ENCODE measurements at places on chromosomes 6 and 20.

DNA sequence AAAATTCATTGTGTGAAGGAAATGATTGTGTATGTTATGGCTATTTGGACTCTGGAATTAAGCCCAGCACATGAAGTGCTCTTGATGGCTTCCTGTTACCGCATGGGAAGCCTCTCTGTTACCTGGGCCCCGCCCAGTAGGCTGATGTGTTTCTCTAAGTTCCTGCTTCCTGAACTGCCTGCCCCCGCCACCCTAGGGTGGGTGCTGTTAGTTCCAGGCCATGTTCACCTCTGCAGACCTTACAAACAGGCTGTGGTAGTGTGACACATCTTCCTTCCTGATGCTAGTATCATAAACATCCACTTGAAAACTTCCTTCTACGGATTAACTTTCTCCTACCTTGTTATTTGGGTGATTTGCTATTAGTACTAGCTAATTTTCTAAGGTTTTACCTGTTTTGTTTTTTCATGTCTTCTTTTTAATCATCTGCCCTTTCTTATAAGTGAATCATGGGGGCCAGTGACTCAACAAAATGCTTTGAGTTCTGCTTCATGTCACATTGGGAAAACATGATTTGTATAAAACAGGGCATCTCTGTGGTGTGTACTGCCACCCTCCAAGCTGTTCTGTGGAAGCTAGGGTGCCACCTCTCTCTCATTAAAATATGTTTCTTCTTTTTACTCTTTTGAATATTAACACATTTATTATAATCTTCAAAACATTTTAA lies 40.6 kb downstream of the SH3BGRL2 start:
- DNase-seq = no peak

- DNase-seq = no peak
Measured at GRCh38 chr6:82022614-82023129, 224.9 kb downstream of the IBTK start.

- no peak for DNase-seq
Measured at GRCh38 chr20:9831032-9831431, 7.8 kb downstream of the PAK5 start.

- no peak for DNase-seq
Measured at GRCh38 chr6:125818225-125818657, 27.5 kb downstream of the NCOA7 start.

DNA sequence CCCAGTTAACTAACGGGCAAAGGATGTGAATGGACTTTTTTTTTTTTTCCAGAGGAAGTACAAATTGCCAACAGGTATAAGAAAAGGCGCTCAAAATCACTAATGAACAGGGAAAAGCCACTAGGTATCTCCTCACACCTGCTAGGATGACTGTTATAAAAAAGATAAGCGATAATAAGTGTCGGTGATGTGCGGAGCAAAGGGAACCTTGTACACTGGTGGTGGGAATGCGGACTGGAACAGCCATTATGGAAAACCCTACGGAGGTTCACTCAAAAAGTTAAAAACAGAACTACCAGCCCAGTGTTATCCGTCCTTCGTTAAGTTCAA lies 787 bp upstream of the RAB32 start:
- no peak for DNase-seq

DNA sequence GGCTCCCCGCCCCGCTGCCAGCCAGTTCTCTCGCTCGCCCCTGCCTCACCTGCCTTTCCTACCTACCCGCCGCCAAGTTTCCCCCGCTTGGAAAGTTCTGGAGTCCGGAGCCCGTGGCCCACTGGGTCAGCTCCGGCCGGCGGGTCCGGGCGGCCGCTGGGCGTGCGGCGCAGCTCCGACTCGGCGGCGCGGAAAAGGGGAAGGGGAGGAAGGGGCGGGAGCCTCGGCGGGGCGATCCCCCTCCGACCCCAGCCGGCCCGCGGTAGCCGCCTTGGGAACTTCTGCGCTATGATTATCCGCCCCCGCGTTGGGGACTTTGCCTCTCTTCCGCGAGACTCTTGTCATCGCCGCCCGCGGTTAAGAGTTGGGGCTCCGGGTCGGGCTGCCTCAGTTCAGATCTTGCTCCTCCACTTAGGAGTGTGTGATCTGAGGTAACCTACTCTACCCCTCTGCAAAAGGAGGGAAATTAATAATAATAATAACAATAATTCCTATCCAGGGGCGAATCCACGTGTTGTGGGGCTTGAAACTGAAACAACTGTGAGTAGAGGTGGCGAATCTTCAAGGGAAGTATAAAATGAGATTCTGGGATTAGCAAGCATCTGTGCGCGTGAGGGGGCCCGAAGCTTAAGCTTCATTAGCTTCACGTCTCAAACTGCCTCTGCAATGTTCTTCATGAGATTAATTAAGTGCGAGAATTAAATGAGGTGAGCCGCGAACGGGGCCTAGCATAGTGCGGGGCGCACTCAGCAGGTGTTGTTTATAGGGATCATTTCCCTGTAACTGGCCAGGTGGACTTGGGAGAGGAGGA lies 30.8 kb downstream of the SF3B5 start:
- no peak for DNase-seq

DNA sequence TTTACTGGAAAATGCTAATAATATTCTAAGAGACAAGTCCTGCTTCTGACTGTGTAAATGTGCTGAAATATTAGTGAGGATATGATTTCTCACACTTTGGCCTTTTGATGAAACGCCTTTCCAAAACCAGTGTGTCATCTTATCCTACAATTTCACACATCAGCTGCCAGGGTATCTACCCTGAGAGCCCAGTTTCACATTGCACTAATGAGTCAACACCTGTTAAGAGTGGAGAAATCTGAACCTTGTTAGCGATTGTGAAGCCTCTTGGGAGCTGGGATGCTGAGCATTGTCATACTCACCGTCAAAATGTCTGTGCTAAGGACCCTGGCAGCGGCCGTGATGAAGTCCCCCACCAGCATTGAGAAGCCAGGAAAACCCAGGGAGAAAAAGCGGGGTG lies 166.0 kb downstream of the RALGAPA2 start:
- DNase-seq = no peak

DNA sequence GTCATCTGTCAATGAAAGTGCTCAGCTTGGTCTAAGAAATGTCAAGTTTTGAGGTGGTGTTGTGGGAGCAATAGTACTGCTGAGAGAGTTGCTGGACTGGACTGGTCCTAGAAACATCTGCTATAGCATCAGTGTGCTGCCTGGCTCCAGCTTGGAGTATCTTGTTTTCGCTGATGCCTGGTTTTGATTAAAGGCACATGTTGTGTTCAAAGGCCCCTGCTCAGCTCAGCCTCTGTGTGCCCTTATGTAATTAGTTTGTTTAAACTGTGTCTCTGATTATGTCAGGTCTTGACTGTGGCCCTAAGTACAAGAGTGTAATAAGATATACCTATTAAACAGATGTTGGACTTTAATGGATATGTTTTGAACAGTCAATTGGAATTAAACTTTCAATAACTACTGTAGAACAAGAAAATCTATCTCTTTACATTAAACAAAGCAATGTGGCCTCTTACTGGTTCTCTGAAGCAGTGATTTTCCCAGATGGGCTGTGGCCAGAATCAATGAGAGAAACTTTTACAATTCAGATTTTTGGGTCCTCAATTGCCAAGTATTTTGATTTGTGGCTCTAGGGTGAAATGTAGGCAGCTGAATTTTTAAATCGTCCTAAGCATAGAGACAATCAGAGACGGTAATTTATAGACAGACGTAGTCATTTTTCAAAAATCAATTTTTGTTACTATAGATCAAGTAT lies 668.2 kb downstream of the DHX35 start:
- no peak for DNase-seq

- no peak for DNase-seq
Measured at GRCh38 chr20:11546939-11547338, 370.8 kb upstream of the BTBD3 start.
